Muscle of leg (tissue), 16 donors: ENCODE measurements at places on chromosomes 2 and 18.
A peak's percentile ranks its signal among the peaks of the same experiment; 100 is the strongest.

- DNase-seq = no peak
Observed at GRCh38 chr2:36169843-36170242, 185.7 kb upstream of the CRIM1 start.

- DNase-seq = no peak
Observed at GRCh38 chr2:236557306-236558030, 12.2 kb upstream of the ACKR3 start.

GRCh38 chr2:63058921-63059792 lies 8.5 kb downstream of the OTX1 start:
- peak; percentile 47 for DNase-seq

- no peak for DNase-seq
Observed at GRCh38 chr18:51229328-51229727, 31.8 kb upstream of the MEX3C start.

GRCh38 chr18:59266459-59266858 lies 6.8 kb downstream of the RAX start:
- DNase-seq = no peak

- DNase-seq = no peak
Observed at GRCh38 chr2:233831861-233832260, 22.5 kb downstream of the HJURP start.

DNA sequence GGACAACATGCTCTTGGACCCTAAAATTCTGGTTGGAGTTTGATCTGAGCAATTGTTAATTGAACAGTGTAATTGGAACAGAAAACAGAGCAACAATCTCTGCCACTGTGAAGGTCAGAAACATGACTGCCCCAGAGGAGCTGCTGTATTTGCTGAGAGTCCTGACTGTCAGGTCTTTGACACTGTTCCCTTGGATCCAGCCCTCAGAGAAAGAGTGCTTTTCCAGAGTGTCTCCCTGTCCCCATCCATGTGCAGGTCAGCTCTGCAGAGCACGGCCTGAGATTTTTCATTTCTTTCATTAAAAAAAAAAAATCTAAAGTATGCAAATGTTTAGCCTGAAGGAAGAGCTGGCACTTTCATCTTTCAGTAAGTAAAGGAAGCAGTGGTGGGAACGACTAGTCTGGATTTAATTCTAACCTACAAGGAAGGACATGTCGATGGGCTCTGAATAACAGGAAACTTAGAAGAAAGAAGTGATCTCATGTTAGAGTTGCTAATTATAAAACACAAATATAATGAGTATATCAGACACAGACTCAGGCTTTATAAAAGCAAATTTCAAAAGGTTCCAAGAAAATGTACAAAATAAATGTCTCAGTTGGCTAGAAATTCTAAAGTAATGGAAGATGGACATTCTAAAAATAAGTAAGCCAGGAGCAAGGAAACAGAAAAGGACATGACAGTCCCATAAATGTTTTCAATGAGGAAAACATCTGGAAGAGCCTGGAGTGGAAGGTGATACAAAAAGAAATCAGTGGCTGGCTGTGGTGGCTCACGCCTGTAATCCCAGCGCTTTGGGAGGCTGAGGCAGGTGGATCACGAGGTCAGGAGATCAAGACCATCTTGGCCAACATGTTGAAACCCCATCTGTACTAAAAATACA lies 876.5 kb downstream of the EPHA4 start:
- DNase-seq = peak; percentile 78
